ENCODE measurements at places on chromosomes 12 and 14.

GRCh38 chr12:115426732-115427131, 742.8 kb upstream of the TBX3 start:
- DNase-seq, result no peak

- DNase-seq, result no peak
Observed at GRCh38 chr14:95886366-95887056, 9.9 kb downstream of the TUNAR start.

DNA sequence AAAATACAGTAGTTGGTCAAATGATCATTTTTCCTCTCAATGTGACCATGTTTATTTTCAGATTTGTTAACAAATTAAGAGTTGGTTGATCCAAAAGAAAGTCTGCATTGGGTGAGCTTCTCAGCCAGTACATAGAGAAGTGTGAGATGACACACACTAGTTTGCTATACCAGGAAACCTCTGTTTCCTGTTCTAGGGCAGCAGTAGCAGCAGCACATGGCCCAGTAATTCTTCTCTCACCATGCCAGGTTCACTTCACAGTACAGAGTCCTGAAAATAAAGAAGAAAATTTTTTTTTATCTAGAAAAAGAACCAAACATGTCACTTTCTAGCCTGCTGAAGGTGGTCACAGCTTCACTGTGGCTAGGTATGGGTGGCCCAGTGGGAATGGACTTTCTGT, 250.2 kb upstream of the OR4E1 start:
- DNase-seq, result no peak

- no peak for DNase-seq
Observed at GRCh38 chr12:53594897-53595615, 31.1 kb downstream of the ATF7 start.

- no peak for DNase-seq
Observed at GRCh38 chr14:38761033-38761432, 342.0 kb downstream of the SEC23A start.

- DNase-seq, result no peak
Observed at GRCh38 chr12:69688471-69689427, 10.4 kb downstream of the BEST3 start.

DNA sequence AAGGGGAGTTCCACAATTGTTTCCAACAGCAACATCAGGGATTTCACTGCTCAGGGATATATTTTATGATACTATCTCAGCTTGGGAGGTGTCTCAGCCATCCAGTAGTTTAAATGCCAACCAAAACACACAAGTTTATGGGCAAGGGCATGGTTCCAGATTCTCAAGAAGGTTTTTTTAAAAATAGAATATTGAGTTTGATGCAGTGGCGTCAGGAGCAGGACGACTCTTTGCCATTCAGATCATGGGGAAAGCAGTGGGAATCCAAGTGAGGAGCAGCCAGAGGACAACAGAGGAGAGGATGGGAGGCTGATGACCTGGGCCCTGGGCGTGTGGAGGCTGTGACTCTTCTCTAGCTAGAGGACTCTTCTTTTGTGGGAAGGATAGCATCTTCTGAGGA, 25.7 kb downstream of the TSHR start:
- no peak for DNase-seq

DNA sequence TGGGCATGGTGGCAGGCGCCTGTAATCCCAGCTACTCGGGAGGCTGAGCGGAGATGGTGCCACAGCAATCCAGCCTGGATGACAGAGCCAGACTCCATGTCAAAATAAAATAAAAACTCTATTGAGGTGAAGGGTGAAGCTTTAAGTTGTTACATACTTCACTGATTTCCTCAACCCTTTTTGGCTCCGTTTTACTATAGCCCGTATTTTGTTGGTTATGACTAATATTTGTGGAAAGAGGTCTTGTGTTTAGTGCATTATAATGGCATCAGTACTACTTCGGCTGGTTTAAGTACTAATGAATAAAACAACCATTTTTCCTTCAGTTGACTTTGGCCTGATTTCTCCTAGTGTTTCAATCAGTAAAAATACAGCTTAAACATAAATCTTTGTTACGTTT, 27.0 kb upstream of the SLC2A14 start:
- no peak for DNase-seq

DNA sequence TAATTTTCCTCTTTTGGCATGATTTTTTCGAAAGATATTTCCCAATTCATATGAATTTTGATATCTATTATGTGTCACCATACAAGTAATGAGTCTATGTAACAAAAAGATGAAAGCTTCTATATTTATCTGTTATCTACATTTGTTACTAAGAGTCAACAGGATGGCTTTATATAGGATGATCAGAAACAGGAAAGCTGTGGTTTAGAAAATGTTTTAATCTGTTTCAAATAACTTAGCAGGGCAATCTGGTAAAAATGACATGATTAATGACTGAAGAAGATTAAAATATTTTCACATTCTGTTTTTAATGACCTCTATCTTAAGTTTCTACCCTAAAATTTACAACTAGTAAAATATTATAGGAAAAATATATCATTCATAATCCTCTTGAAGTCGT, 105.8 kb downstream of the MSRB3 start:
- DNase-seq, result no peak

GRCh38 chr12:4621511-4621910, 27.3 kb downstream of the AKAP3 start:
- no peak for DNase-seq

GRCh38 chr14:64844272-64844671, 35.4 kb downstream of the SPTB start:
- DNase-seq, result no peak

DNA sequence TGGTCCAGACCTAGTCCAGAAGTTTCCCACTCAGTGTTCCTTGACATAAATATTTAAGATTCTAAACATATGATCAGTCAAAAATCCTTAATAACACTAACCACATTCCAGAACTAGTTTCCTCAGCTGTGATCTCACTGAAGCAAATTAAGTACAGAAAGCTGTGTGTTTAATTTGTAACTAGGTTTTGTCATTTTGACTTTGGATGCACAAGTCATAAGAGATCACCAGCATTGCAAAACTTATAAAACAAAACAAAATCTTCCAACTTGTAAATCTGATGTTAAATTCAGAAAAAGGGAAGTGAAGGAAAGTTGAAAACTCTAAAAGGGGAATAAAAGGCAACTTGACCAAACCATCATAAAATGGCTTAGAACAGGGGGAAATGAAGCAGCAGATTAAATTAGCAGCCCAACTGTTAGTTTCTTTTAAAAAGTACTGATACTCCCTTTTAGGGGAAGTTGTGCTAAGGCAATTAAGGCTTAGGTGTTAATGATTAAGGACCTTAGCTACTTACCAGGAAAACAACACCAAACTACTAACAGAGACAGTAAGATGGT, 56.6 kb downstream of the SH2B3 start:
- DNase-seq, result no peak

DNA sequence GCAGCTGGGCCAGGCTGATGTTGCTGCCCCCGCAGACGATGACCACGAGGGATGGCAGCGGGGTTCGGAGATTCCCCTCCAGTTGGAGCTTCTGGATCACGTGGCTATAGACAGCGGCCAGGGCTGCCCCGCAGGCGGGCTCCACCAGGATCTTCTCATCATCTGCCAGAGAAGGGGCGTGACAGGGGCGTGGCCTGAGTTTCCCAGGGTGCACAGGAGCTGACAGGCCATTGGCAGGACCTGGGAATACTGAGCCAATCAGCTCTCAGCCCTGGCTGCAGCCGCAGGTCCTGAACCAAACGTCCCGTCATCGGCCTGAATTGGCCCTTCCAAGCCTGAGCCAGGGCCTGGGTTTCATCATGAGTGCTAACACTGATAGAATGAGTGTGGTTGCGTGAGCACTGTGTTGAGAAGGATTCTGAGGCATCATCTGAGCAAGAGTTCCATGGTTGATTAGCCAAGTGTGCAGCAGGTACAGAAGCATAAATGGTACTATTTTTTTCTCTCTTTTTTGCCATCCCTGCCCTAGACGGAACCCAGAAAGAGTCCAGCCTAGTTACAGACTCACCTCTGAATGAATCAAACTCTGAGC, 10.6 kb downstream of the SDS start:
- DNase-seq, result no peak

DNA sequence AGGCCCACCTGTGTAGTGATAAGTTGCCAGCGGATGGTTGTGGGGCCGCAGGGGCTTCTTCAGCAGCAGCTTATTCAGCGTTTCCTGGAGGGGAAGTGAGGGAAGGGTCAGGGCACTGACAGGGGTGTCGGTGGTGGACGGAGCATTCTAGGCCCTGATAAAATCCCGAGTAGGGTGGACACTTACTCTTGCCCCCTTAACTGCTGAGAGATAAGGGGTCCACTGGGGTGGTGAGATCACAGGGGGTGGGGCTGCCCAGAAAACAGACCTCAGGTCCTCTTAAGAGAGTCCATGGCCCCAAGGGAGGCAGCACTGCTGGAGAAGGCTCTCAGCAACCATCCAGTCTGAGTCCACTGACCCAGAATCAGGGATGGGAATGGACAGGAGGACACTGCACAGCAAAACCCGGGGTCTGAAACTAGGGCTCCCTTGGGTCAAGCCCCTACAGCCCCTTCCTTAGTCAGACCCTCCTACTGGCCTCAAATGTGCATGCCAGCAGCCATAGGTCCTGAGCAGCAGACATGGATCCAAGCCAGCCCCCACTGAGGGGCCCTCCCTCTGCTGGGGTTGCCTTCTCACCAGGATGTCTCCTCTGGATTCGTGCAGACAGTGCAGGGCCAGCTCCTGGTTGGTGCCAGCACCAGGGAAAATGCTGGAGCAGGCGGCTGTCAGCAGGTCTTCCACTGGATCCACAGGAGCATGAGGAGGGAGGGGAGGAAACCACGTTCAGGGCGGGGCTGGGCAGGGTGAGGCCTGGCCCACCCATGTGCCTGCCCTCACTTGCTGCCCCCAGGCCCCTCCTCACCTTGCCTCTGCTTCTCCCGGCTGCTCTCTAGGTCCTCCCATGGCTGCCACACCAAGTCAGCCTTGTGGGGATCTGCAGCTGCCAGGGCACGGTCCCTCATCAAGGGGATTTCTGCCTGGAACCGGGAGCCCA, 12.1 kb upstream of the PNMA1 start:
- no peak for DNase-seq

- no peak for DNase-seq
Observed at GRCh38 chr12:857611-858010, 91.9 kb downstream of the RAD52 start.

GRCh38 chr12:34600592-34601462, 578.5 kb downstream of the ALG10 start:
- no peak for DNase-seq

DNA sequence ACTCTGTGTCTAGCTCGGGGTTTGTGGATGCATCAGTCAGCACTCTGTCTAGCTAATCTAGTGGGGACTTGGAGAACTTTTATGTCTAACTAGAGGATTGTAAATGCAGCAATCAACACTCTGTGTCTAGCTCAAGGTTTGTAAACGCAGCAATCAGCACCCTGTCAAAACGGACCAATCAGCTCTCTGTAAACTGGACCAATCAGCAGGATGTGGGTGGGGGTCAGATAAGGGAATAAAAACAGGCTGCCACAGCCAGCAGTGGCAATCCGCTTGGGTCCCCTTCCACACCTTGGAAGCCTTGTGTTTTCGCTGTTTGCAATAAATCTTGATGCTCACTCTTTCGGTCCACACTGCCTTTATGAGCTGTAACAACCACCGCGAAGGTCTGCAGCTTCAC, 920.7 kb upstream of the FOXG1 start:
- DNase-seq, result no peak

DNA sequence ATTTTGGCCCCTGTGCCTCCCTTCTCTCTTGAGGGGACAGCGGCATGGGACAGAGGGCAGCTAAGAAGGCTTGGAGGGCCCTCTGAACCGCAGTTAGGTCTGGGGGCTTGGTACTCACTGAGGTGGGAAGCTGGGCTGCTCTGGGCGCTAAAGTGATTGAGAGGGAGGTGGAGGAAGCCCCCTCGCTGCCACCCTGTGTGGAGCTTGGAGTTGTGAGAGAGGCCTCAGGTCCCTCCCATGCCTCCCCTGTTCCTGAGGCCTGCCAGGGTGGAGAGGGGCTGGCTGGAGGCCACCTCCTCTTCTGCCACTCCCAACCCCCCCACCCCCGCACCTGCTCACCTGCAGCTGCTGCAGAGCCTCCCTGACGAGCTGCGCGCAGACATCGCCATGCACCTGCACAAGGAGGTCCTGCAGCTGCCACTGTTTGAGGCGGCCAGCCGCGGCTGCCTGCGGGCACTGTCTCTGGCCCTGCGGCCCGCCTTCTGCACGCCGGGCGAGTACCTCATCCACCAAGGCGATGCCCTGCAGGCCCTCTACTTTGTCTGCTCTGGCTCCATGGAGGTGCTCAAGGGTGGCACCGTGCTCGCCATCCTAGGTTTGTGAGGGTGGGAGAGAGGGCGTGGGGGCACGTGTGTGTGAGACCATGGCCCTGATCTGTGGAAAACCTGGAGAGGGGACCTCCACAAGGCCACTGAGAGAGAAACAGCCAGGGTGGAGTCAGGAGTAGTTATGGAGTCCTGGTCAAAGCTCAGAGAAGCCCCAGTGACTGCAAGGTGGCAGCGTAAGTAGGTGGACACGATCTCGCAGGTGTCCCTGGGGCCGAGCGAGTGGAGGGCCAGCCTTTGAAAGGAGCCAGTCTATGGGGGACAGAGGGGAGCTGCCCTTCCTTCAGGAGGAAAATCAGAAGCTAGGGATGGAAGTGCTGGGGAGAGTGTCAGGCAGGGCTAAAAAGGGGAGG, 11.2 kb downstream of the KCNH3 start:
- no peak for DNase-seq

DNA sequence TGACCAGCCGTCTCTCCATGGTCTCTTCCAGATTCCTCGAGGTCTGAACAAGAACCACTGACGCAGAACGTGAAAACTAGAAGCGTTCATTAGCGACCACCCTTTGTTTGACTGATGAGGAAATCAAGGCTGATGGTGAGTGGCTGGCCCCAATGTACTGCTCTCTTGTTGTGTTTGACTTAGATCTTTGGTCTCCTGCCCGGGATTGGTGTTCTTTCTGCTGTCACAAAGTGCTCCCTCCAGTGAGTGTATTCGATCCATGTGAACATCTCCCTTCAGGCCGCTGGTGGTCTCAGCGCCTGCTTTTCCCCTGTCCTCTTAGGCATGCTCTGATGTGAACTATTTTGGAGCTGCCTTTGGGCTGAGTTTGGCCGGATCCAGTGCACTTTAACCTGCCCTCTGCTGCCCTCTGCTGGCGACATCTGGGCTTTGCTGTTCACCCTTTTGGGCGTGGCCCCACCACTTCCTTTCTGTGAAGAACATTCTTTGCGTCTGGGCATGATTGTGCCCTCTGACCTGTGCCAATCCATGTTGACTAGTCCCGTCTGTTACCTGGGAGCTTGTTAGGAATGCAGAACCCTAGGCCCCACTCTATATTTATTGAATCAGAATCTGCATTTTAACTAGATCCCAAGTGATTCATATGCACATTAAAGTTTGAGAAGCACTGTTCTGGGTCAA, 279.1 kb downstream of the TTC6 start:
- DNase-seq, result peak; percentile 29

GRCh38 chr14:101520621-101521472, 40.4 kb upstream of the DIO3 start:
- DNase-seq, result no peak

DNA sequence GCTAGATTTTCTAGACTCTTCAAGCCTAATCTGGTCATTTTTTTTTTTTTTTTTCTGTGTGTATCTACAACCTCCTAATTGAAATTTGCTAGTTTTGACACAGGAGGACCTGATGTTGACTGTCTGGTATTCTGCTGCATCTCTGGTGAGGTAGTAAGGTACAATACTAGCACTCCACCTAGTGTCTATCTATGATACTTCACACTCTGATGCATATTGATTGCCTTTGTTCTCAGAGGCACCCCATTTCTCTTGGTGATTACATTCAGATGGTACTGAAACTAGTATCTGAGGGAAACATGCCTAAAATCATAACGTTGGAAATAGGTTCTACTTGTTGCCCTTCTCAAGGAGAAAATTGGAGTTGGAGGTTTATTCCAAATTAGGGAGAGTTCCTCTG, 930.5 kb upstream of the NOVA1 start:
- no peak for DNase-seq

Measured in stimulated activated CD4-positive, alpha-beta T cell treated with anti-CD3 and anti-CD28 coated beads, Interleukin-1b, Interleukin-23, amount 100 ng/mL, for 1 hour (primary cell).